Putamen (tissue), 1 donor: ENCODE measurements at places on chromosomes 11 and 22.

- DNase-seq: no peak
Measured at GRCh38 chr11:115377882-115378296, 126.3 kb downstream of the CADM1 start.

GRCh38 chr11:124897674-124898262 is at the start of gene ROBO4:
ROBO4 (minus strand) TSS chr11:124897865; CDS start chr11:124897795, 70 bp downstream.
- no peak for DNase-seq

GRCh38 chr11:32575070-32575469 is 8.6 kb upstream of the EIF3M start:
- no peak for DNase-seq

DNA sequence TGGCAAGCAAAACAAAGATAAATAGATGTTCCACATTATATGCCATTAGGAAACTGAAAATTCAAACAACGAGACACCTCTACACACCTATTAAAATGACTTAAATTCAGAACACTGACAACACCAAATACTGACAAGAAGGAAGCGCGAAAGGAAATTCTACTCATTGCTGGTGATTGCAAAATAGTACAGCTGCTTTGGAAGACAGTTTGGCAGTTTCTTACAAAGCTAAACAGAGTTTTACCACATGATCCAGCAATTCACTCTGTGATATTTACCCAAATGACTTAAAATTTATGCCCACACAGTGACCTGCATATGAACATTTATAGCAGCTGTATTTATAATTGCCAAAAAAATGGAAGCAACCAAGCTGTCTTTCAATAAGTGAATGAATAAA is 232.6 kb downstream of the CASP12 start:
- DNase-seq: no peak

DNA sequence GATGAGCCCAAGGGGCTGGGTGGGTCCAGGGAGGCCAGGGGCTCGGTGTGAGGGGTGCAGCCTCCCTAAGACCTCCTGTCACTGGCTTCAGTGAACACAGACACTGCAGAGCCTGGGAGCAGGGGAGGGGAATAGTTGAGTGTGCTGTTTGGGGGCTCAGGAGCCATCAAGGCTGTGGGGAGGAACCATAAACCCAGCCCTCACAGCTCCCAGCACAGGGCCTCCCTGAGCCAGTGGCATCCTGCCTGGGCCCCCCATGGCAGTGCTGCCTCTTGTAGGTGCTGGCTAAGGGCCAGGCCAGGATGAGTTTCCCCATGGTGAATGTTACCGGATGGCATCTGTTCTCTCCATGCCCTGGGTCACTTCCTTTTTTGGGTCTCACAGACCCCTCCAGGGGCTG is 25.5 kb downstream of the KCNJ5 start:
- DNase-seq: no peak

DNA sequence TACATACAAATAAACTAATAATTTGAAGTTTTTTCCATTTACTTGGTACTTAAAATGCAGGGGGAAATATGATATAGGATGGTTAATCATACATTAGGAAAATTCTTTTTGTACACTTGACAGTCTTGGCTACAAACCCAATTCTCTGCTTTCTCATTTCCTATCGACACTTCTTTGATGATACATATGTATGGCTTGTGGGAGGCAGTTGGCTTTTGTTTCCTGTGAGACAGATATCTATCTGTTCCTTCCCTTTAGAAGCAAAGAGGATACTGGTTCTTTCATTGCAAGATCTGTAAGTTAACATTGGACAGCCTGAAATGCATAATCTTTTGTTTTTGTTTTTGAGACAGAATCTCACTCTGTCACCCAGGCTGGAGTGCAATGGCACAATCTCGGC is 47.9 kb upstream of the ADORA2A start:
- DNase-seq: no peak

- no peak for DNase-seq
Measured at GRCh38 chr11:28108958-28109357, 770 bp downstream of the METTL15 start.

DNA sequence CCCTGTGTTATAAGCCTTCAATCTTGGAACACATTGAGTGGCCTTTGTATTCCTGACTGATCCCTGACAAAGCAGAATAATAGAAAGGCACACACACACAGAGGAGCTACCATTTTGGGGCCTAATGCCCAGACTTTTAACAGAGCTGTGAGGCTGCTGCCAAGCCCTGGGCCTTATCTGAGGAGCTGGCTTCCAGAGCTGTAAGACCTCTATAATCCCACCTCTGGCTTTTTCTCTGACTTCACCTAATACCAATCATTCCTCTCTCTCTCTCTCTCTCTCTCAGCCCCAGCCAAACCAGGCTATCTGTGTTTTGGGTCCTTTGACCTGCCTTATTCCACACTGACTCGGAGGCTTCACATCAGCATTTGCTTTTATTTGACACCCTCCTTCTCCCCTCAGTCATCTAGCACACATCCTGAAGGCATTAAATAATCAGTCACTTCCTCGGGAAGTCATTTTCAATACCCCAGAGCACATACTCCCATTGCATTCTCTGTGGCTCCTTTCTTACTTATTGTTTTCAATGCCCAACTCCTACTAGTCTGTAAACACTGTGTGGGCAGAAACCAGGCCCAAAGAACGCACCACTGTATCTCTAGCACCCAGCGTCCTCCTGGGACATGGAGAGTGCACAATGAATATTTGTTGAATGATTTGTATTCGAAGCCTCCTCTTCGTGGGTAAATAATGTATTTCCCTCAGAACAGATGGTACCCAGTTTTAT is 21.2 kb upstream of the TRIM44 start:
- DNase-seq: no peak

DNA sequence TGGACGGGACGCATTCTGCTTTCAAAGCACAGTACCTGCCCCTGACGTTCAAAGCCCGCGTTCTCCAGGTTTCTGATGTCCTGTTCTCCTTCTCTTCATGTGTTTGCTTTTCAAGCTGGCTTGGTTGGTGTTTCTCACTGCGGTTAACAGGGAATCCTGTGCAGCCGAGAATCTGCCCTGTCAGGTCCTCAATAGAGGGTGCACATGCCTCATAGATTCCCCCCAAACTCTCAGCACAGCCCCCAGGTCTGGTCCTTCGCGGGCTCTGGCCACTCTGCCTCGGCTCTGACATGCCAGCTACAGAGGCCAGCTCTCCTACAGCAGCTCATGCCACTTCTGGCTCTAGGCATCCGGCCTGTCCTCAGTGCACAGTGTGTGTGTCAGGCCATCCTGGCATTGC is 1343.8 kb downstream of the TBC1D22A start:
- DNase-seq: no peak

DNA sequence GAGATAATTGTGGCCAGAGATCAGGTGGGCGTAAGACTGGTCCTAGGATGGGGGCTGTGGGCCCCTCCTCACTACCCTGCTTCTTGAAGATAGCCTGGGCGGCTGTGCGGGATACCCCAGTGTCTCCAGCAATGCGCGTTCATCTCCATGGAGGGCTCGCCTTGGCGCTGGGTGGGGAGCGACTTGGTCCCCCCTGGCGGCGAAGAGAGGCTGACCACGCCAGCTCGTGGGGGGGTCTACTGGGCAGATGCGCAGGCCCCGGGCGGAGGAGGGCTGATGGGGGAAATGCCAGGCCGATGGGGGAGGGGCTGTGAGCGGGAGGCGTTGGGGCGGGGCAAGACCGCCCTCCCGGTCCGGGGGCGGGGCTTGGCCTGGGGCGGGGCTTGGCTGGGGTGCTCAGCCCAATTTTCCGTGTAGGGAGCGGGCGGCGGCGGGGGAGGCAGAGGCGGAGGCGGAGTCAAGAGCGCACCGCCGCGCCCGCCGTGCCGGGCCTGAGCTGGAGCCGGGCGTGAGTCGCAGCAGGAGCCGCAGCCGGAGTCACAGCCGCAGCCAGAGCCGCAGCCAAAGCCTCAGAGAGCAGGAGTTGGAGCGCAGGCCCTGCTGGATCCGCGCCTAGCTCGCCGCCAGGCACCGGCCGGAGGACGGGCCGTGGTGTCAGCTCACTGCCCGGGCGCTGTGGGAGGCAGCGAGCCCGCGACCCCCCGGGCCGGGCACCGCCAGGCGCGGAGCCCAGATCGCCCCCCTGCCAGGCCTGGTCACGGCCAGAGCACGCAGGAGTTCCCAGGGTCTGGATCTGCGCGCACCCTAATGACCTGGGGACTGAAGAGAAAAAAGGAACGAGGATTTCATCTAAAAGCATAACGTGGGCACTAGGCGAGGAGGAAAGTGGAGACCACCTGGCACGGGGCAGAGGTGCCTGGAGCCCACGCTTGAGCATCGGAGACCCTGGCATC is at the start of gene SLC35E4:
SLC35E4 (plus strand) TSS at position 509 of the 953 bp plus-strand sequence. CDS start 670 bp downstream, outside the sequence.
- peak; percentile 95 for DNase-seq

DNA sequence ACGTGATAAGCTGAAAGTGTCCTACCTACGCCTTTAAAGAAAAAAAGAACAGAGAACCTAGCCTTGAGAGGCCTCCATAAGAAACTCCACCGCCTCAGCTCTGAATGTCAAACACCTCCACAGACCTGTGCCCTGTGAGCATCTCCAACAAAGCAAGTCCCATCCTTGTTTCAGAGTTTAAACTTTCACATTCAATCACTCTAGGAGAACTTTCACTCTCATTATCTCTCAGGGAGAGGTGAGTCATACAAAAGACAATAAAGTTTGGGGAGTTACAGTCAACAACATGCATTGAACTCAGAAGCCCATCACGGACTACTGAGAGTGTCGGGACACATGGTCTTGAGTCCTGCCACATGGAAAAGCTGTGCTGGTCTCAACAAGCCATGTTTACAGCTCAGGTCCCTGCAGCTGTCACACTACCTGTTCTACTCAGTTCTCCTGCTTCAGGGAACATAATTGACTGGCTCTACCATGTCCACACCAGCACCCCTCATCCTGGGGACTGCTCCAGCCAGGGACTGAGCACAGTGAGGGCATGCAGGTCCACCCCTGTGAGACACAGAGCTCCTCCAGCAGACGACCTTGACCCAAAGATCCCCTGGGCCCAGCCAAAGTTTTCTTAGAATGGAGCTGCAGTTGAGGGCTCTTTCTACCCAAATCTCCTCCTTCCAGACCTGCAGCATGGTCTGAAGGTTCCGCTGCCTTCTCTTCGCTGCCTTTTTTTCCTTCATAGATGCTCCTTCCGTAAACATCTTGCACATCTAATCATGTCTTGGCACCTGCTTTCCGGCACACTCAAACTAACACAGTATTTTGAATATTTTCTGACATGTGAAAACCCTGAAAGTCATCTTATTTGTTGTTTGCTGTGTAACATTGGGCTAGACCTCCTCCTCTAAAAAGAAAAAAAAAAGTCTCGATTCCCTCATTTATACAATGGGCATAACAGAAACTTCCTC is 114.9 kb downstream of the ETS1 start:
- no peak for DNase-seq

DNA sequence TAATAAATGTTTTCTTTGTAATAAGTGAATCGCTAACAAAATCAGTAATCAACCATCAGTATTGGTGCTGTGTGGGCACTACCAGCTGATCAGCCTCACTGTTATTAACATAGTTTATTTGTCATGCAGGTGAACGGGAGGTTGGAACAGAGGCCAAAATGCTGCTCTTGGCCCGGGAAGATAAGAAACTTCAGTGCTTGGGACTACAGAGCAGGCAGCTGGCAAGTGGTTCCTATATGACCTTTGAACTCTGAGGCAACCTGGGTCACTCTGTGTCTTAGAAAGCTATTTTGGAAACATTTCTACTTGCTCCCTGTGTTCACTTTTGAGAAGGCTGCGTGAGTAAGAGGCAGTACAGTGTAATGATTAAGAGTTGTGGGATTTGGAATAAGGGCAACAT is 36.5 kb upstream of the DNAJB13 start:
- DNase-seq: no peak

DNA sequence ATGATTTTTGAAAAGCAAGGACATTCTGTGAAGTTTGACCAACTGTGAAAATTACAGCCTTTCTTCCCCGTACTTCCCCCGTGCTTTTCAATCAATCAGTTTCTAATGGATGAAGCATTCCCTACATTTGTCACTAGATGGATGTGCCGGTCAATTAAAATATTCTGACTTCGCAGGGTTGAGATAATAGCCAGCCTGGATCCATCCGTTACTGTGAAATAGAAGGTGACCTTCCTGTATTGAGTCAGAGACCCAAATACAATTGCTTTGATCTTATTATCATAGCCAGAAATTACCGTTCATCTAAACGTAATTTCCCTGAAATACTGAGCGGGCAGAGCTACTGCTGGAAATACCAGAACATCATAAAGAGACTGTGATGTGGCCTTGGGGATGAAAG is 21.1 kb upstream of the PARVB start:
- no peak for DNase-seq

- no peak for DNase-seq
Measured at GRCh38 chr22:39486951-39487825, 14.9 kb upstream of the MIEF1 start.

GRCh38 chr11:12169822-12170221 is 59.4 kb downstream of the MICAL2 start:
- DNase-seq: no peak

DNA sequence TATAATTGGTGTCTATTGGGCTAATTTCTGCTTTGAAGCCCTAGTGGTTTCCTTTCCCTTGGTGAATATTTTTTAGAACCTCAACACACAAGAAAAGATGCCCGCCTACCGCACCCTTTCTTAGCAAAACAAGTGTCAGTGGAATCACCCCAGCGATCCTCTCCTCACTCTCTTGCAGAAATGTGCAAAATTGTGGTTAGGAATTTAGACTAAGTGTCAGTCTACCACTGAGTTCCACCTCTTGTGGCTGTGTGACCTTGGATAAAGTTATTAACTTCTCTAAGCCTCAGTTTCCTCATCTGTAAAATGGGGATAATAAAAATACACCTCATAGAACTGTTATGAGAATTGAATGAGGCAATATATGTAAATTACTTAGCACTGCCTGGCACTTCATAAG is 5.3 kb upstream of the JAML start:
- DNase-seq: no peak

DNA sequence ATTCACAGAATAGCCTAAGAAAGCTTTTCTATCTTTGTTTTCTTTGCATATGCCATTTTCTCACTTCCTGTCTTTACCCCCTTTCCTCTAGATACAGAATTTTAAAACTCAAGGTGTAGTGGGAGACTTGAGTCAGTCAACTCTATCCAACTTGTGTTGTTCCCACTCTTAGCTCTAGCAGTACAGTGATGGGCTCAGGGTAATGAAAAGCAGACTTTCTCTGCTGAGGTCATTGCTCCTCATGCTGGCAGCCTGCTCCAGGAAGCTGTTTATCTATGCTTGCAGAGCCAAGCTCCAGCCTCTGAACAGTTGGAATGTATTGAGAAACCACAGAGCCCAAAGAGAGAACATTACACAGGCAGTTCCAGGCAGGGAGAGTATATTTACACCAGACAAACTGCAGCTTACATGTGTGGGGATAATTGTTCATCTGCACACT is 68.1 kb downstream of the CSTPP1 start:
- peak; percentile 74 for DNase-seq

DNA sequence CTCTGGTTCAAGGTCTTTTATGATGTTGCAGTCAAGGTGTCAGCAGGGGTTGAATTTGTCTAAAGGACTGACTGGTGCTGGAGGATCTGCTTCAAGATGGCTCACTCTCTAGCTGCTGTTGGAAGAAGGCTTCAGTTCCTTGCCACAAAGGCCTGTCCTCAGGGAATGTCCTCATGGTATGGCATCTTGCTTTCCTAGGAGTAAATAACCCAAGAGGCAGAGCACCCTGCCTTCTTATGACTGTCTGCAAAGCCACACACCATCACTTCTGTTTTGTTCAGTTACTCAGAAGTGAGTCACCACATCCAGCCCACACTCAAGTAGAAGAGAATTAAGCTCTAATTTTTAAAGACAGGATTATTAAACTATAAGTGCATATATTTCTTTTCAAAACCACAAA is 45.2 kb downstream of the PLAAT5 start:
- peak; percentile 35 for DNase-seq
